ENCODE measurements at places on chromosomes 16 and 17. TPM values are rescaled to one million over a fixed set of nuclear protein-coding genes. Genes with fewer than 3 reads are reported as not detected.

DNA sequence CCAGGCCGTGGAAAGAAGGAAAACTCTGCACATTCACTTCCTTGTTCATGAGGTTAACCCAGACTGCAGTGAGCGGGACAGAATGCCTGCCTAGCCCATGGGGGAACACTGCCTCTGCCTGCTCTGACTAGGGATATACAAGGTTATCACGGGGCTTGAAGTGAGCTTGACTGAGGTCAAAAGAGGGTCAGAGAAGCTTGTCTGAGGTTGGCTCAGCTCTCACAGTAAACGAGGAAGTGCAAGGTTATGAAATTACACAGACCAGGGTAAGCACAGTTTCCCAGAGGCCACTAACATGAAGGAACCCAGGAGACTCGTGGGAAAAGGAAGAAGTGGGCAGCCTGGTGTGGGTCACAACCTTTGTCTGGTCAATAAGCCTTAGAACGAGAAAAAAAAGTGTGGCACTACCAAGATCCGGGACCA, 28.7 kb downstream of the HIC1 start:
- no peak for DNase-seq

DNA sequence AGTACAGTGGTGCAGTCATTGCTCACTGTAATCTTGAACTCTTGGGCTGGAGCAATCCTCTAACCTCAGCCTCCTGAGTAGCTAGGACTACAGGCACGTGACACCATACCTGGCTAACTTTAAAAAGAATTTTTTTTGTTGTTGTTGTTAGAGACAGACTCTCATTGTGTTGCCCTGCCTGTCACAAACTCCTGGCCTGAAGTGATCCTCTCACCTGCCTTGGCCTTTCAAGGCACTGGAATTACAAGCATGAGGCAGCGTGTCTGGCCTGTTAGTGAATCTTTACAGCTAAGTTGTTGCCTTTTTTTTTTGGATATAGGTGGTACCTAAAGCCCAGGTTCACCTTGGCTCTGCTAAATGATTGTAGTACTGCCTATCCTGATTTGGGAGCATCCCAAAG, 290.6 kb downstream of the BCAS3 start:
- no peak for DNase-seq

- DNase-seq, result no peak
These were observed 76.7 kb downstream of the PLD6 start for GRCh38 chr17:17129466-17129865.

DNA sequence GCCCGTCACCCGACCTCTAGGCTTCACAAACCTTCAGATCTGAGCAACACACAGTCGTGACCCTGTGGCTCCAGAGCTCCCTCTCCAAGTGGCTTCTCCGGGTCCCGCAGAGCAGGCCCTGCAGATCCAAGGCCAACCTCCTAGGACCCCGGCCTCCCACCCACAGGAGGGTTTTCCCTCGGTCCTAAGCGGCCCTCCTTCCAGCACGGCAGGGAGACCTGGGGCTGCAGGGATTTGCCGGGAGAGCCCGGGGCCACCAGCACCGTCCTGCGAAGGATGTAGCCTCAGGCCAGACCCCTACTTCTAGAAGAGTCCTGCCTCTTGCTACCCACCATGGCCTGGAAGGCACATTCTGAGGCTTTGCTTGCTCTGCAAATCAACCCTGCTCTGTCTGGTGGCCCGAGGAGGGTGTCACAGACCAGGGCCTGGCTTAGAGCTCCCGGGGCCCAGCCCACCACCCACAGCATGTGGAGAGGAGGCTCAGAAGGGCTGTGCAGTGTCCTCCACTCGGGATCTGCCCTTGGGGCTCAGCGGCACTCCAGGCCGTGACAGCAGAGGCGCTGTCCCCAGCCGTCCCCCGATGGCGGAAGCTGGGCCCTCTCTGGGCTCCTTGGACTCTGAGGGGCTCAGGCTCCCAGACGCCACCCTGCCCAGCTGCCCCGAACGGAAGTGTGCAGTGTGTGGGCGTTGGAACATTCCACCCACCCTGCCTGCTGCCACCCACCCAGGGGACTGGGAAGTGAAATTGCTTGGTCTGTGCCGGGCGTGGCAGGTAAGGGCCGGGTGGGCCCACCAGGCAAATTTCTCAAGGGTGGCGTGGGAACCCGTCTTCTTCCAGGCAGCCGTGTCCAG, 28.8 kb upstream of the ACSF3 start:
- no peak for DNase-seq

FBXW10 gene
- not detected for total RNA-seq

SCGB1C2 gene
- total RNA-seq, result not detected
